ENCODE measurements at places on chromosomes 6 and 20.

DNA sequence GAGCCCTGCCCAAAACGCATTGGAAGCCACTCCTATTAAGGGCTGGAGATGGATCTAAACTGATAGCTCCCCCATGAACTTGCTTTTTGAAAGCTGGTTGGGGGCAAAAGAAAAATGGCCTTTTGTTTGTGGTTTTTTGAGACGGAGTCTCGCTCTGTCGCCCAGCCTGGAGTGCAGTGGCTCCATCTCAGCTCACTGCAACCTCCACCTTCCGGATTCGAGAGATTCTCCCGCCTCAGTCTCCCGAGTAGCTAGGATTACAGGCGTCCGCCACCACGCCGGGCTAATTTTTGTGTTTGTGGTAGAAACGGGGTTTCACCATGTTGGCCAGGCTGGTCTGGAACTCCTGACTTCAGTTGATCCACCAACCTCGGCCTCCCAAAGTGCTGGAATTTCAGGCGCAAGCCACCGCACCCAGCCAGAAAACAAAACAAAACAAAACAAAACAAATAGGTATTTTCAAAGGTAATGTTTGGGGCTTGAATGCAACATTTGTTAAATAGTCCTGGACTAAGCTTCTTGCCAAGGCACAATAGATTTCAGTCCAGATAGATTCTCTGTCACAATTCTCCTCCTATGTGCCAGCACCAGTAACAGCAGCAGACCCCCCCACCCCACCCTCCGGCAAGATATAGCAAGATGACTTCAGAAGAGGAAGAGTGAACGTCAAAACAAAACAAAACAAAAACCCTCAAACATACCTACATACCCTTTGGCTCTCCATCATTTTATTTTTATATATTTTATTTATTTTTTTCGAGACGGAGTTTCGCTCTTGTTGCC lies 26.5 kb upstream of the ABT1 start:
- DNase-seq, result no peak

GRCh38 chr20:38579921-38580320 lies 1.1 kb upstream of the ADIG start:
- DNase-seq, result no peak

DNA sequence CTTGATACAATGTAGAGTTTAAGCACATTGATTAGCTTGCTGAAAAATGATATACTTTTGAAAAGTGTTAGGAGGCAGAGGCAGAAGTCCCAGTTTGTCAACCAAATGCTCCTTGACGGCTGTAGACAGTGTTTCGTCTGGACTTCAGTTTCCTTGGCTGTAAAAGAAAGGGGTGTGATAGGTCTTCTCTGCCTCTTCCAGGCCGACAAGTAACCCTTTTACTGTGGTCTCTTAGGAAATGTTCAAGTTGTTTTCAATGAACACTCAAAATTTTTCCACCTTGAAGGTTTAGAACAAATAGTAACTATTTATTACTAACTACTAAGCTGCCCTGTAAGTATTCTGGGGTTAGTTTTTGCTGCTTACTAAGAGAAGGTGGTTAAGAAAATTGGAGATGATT lies 122.4 kb downstream of the IRF4 start:
- DNase-seq, result no peak

DNA sequence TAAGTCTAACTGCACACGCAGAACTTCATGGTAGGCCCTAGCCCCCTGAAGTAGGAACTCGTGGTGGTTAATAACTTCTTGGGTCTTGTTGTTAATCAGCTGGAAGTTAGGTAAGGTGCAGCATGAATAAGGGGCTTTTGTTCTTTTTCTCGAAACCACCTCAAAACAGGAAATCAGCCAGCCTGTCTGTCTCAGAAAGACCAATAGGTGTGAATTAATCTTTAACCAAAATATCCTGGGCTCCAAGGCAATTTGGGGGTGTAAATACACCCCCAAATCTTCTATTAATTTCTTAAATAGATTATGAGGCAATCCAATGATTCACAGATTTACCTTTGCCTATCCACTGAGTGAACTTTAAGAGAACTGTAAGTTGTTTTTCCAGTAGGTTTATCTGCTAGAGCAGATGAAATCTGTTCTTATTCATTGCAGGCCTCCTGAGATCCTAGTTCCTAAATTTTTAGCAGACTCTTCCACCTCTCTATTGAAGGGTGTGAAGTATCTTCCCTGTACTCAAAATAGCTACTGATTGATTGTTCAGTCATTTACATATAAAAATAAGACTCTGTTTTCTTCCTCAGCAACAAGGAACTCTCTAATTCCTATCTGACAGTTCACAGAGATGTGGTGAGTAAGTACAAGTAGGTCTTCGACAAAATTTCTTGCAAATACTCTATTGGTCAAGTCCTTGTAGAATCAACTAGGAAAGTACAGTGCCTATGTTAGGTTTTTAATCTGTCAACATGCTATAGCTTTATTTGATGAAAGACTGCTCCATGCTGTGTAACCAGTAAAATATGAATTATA lies 427.1 kb upstream of the NOX3 start:
- DNase-seq, result peak; percentile 20

DNA sequence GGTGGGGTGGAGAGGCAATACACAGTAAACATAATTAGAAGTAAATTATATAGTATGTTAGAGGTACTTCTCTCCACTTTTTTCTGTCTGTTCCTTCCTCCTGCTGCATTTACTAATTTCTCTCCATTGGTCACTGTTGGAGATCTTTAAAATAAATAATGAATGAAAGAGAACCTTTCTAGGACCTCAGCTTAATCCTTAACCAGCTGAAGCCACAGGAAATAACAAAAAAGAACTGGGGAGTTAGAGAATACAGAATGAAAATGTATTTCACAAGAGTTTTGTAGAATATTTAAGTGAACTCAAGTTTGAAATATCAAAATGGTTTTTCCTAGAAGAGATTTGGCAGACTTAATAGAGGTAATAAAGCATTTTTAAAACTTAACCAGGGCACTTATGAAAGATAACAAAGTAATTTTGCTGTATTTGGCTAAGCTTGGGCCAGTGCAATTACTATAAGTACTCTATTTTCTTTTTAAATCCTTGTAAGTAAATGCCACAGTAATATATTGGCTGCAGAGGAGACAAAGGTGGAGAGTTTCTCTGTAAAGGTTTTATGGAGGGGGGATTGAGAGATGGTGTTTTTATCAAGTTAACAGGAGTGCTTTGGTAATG lies 405.0 kb downstream of the CDKAL1 start:
- DNase-seq, result no peak

- DNase-seq, result no peak
Measured at GRCh38 chr6:35629876-35630378, 58.8 kb downstream of the FKBP5 start.

DNA sequence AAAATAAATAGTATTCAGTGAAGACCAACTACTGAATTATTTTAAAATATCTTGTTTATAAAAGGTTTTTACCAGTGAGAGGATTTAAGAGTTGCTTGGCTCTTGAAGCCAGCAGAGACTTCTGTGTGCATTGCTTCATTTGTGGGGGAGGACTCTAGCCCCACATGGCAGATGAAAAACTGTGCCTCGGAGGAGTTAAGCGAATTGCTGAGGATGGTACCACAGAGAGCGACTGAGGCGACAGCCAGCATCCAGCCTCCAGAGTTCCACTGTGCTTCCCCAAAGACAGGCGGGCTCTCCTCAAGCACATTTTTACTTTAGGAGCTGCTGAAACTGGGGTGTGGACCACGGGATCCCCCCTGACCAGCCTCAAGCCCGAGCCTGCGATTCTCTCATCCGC lies 80.7 kb downstream of the THBS2 start:
- no peak for DNase-seq

DNA sequence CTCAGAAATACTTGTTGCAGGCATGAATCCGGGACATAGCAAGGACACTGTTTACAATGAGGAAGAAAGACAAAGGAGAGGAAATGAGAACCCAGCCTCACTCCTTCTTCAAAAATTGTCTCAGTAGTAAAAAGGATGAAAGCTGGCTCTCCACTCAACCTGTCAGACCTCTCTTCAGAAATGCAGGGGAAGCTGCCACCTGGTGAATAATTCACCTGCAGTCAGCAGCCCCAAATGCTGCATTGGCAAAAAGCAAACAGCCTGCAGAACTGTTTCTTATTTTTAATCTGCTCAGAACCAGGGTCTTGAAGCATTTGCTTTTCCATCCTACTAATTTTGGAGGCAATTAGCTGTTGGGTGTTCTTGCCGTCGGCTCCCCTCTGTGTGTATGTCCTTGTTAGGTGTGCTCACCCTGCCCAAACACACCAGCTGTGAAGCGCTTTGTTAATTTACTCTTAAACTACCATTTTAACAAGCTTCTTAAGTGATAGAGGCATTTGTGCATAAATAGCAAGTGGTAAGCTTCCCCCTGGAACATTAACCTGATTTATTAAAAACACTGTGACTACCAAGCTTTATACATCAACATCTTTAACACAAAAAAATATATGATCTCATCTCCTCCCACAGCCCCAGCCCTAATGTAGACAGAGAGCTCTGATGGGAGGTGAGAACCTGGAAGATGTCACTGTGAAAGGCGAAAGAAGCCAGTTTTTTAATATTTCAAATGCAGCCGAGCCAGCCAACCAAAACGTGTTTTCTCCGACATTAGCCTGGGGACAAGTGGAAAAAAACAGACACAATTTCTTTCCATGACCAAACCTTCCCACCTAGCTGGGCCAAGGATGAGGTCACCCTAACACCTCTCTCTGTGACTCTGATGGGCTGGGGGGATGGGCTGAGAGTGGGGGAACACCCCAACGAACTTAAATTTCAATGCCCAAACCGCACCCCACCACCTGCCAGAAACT lies 451.0 kb upstream of the SULF2 start:
- DNase-seq, result no peak

- no peak for DNase-seq
Measured at GRCh38 chr6:66103954-66104353, 396.9 kb upstream of the EYS start.

DNA sequence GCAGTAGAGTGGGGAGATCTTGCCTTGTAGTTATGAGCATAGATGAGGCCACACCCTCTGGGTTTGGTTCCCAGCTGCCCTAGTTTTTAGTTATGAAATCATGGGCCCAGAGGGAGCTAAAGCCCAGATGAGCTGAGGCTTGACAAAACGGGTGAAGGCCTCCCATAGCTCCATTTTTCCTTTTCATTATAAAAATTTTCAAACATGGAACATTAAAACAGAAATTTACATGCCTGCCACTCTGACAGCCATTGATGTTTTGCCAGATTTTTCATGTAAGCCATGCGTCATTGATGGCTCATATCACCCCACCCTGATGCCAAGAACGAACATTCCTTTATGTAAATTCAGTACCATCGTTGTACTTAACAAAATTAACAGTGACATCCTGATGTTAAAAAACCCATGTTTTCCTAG lies 67.9 kb downstream of the IGF2R start:
- DNase-seq, result no peak

DNA sequence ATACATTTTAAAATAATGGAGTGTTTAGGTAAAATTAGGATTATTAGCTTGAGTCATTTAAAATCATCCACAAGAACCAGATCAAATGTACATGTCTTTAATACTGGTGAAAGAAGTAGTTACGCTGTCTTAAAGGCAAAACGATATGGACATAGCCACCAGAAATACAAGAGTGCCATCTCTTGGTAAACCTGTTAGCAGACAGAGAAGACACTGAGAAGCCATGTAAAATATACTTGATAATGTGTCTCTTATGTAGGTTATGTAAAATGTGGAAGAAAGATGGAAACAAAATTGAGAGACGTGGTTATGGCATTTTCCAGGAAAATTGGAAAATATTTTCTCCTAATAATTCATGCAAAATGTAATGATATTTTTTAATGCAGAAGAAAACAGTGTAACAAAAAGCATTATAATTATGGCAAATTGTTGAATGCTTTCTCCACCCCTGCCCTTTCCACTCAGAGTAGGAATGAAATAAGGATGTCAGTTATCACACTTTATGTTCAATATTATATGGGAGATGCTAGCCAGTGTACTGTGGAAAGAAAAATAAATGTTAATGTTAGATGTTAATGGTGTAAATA lies 12.2 kb upstream of the SLC17A2 start:
- DNase-seq, result peak; percentile 13

GRCh38 chr6:139699335-139699734 lies 324.9 kb upstream of the CITED2 start:
- DNase-seq, result no peak

DNA sequence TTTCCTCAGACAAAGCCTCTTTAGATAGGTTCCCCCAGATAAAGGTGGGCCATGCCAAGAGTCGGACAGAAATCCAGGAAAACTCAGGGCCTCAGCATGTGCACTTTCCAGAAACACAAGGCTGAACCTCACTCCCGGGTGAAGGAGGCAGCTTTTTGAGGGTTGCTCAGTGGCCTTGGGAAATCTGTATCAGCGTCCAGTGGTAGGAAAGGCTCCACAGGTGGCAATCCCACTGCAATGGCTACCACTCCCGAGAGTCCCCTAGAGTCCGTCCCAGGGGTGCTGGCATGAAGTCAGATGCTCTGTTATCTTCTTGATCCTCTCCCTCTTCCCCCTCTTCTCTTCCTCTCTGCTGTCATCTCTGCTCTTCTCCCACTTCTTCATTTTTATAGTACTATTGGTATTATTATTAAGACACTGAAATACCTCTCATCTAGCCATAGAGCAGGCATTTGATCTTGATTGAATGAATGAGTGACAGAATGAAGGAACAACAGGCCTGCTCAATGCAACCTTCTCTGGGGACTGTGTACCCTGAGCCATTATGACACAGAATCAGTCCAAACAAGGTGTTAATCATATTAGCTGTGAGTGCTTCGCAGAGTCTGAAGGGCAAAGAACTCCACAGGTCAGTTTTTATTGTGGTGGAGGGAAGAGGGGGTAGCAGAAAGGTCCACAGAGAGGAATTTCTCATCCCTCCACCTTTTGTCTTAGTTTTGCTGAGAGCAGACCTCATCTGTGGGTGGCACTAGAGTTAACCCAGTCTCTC lies 13.3 kb downstream of the SLC22A1 start:
- no peak for DNase-seq

- no peak for DNase-seq
Measured at GRCh38 chr6:2197177-2197671, 48.2 kb downstream of the GMDS start.

GRCh38 chr6:148443798-148444560 lies 101.3 kb downstream of the SASH1 start:
- no peak for DNase-seq

- no peak for DNase-seq
Measured at GRCh38 chr6:90695316-90695715, 108.4 kb upstream of the MAP3K7 start.

- no peak for DNase-seq
Measured at GRCh38 chr6:129871221-129871620, 10.1 kb upstream of the TMEM244 start.

DNA sequence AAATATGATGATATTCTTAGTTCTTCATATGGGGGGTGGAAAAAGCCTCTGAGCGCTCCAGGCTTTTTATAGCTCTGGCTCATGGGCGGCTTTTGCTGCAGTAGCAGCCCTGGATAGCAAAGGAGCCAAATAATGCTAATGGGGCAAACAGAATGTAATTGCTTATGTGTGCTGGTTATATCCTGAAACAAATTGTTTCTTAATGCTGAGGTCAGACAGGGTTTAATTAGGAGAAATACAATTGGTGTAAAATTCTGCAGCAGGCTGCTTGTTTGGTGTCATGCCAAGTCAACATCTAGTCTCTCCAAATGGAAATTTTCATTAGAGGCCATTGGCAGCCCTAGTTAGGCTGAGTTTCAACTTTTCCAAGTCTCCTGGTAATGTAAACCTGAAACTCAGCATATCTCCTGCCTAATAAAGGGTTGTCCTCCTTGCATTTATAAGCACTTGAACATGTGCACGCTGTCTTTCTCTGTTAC lies 530.1 kb upstream of the NOX3 start:
- DNase-seq, result no peak

Data from GM19239 (cell line).